Stomach (tissue), 19 donors: ENCODE measurements at places on chromosomes 2 and 18. TPM values are rescaled to one million over a fixed set of nuclear protein-coding genes. Genes with fewer than 3 reads are reported as not detected.

MAP4K4 gene
- 15.6 TPM for total RNA-seq

ITM2C gene
- total RNA-seq: 53.5 TPM

RGPD6 gene
- total RNA-seq: 39.1 TPM

ACOXL gene
- not detected for total RNA-seq

AGXT gene
- not detected for total RNA-seq

MC2R gene
- not detected for total RNA-seq

DNA sequence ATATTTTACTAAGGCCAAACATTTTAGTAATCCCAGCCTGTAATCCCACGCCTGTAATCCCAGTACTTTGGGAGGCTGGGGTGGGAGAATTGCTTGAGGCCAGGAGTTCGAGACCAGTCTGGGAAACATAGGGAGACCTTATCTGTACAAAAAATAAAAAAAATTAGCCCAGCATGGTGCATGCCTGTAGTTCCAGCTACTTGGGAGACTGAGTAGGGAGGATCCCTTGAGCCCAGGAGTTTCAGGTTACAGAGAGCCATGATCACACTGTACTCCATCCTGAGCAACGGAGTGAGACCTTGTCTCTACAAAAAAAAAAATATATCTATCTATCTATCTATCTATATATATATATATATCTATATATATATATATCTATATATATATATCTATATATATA lies 19.1 kb downstream of the KLHL23 start:
- DNase-seq: no peak
- H3K36me3 ChIP-seq: no peaks in the 10 kb centered on the region
- no peak overlapping the region for H3K4me3 ChIP-seq
- H3K4me1 ChIP-seq: no peaks in the 10 kb centered on the region
- no peaks in the 10 kb centered on the region for H3K27me3 ChIP-seq
- no peak overlapping the region for H3K27ac ChIP-seq

DNA sequence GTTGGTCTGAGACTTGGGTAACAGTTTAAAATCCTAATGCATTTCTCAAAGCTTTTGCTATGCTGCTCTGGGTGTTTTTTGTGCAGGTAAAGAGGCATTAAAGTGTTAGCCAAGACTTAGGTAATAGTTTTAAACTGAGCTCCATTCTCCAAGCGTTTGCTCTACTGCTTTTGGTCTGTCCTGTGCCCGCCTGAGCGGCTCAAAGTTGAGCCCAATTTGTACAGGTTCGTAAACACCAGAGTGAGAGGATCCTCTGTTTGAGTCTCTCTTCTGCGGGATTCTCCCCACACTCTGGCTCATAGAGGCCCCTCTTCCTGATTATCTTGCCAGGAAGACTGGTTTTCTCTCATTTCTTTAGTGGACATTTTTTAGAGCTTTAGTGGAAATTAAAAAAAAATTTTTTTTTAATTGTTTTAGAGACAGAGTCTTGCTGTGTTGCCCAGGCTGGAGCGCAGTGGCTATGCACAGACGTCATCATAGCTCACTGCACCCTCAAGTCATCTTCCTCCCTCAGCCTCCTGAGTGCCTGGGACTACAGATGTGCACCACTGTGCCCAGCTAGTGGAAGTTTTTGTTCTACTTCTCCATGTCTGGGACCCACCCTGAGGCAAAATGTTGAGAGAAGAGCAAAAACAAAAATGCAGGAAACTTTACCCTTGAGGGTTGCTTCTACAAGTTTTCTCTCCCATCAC lies 16.6 kb downstream of the CCDC138 start:
- H3K27me3 ChIP-seq: no peaks in the 10 kb centered on the region
- no peak overlapping the region for H3K4me3 ChIP-seq
- no peak for DNase-seq
- no peak overlapping the region for H3K27ac ChIP-seq

GRCh38 chr18:46068763-46069162 lies 3.3 kb downstream of the PSTPIP2 start:
- peaks cover 41% of the 10 kb centered on the region for H3K4me1 ChIP-seq
- no peaks in the 10 kb centered on the region for H3K27me3 ChIP-seq
- H3K27ac ChIP-seq: no peak overlapping the region
- no peak for DNase-seq
- no peak overlapping the region for H3K4me3 ChIP-seq

DNA sequence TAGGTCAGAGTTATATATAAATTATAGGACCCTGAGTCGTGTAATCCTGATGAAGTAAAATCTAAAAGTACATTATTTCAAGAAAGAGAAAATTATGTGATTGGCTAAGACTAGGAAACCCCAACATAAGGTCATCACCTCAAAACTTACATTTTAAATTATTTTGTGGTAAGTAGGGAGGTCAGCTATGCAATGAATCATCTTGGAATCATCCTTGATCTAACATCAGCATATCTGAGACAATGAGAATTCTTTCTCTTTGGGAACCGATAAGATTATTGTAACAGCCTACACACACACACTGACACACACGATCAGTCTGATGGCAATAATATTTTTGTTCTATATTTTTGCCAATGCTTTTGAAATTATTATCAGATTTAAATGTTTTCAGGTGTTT lies 904.8 kb upstream of the CHAC2 start:
- no peak overlapping the region for H3K4me3 ChIP-seq
- no peaks in the 10 kb centered on the region for H3K4me1 ChIP-seq
- DNase-seq: no peak

- H3K4me1 ChIP-seq: no peaks in the 10 kb centered on the region
- H3K36me3 ChIP-seq: no peaks in the 10 kb centered on the region
- no peaks in the 10 kb centered on the region for H3K27me3 ChIP-seq
- no peak for DNase-seq
- H3K27ac ChIP-seq: no peak overlapping the region
- no peak overlapping the region for H3K4me3 ChIP-seq
Observed at GRCh38 chr2:64295326-64296139, 151.3 kb upstream of the PELI1 start.

GRCh38 chr18:44732599-44732998 lies 51.9 kb downstream of the SETBP1 start:
- H3K36me3 ChIP-seq: no peaks in the 10 kb centered on the region
- no peak overlapping the region for H3K4me3 ChIP-seq
- peaks cover 61% of the 10 kb centered on the region for H3K4me1 ChIP-seq
- no peaks in the 10 kb centered on the region for H3K27me3 ChIP-seq
- H3K27ac ChIP-seq: no peak overlapping the region

- H3K36me3 ChIP-seq: peaks cover 8% of the 10 kb centered on the region
- no peaks in the 10 kb centered on the region for H3K27me3 ChIP-seq
- no peak overlapping the region for H3K4me3 ChIP-seq
- H3K27ac ChIP-seq: no peak overlapping the region
- no peaks in the 10 kb centered on the region for H3K4me1 ChIP-seq
Observed at GRCh38 chr18:56747857-56748256, 96.7 kb downstream of the WDR7 start.

DNA sequence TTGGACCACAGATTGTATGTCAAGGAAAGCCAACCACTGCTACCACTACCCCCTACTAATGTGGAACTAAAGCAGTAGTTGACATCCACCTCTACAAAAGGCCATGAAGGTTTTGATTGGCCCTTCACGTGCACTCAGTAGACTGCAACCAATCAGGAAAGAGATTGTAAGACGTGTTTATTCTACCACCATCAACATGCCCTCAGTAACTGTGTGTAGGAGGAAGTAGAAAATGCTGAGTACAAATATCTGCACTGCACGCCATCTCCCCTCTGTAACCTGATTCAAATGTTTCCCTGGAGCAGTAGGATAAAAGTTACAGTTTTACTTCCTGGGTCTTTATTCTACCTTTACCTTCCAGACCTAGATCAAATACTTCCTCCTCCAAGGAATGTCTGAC lies 2.9 kb upstream of the CASP10 start:
- peak overlapping the region; percentile 78 for H3K27ac ChIP-seq
- H3K4me3 ChIP-seq: no peak overlapping the region
- peak; percentile 64 for DNase-seq

DNA sequence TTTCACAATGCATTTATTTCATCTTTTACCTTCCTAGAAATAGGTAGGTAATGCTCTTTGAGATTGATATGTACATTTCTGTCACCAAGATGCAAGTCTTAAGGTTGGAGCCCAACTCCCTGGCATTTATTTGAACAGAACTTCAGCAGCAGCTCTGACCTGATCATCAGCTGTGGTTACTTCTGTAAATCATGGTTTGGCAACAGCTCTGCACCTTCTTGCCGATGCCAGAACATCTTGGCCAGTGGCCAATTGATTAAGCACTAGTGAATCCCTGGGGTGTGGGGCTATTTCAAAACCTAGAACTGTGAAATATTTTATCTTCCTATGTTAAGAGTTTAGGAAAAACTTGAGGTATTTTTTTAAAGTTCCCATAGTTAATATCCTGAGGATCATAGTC lies 124.8 kb upstream of the NYAP2 start:
- H3K27ac ChIP-seq: no peak overlapping the region
- H3K4me1 ChIP-seq: no peaks in the 10 kb centered on the region
- no peak for DNase-seq
- H3K4me3 ChIP-seq: no peak overlapping the region

DNA sequence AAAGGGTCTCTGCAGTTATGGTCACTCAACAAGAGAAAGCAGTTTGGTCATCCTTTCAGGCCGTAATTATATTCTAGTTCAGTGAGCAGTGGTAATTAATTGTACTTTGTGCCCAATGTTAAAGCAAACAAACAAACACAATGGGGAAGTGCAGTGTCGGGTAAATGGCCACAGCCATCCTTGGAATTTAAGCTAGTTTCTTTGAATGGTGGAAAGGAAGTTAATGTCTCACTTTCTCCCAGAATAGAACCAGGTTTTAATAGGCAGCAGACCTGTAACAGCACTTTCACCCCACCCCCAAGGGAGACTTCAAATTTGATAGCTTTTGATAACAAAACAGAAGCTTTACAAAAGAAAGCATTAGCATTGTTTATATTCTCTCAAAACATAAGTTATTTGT lies 20.0 kb upstream of the ITGAV start:
- no peak overlapping the region for H3K4me3 ChIP-seq
- H3K36me3 ChIP-seq: no peaks in the 10 kb centered on the region
- no peak overlapping the region for H3K27ac ChIP-seq
- peaks cover 7% of the 10 kb centered on the region for H3K4me1 ChIP-seq
- no peak for DNase-seq
- no peaks in the 10 kb centered on the region for H3K27me3 ChIP-seq

DNA sequence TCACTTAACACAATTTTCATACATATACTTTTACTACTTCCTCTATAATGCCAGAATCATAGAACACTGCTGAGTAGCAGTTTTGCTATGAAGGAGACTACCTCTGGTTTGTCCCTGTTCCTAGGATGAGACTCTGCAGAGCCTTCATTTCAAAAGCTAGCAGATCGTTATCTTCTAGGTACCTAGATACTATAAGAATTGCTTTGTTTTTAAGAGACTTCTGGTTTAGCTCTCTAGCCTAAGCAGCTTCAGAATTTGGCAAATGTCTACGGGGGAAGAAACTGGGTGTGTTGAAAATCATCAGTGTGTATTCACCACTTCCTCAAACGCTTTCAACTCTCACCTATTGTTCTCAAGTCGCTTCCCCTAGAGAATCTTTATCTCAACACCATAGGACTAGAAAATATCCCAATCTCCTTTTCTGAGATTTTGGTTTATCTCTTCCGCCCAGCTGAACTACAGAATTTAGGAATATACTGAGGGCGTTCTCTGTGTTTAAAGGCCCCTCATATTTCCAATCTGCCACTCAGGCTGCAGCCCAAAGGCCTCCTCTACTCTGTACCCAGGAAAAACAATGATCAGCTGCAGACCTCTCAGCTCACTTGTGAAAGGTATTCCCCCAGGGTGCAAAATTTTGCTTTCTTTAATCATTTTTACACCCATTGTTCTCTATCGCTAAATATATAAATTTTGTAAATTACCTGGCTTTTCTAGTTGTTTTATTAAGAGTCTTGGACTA lies 28.7 kb downstream of the SMAD2 start:
- no peak overlapping the region for H3K4me3 ChIP-seq
- H3K36me3 ChIP-seq: no peaks in the 10 kb centered on the region
- H3K27ac ChIP-seq: no peak overlapping the region
- H3K4me1 ChIP-seq: peaks cover 12% of the 10 kb centered on the region
- peak; percentile 35 for DNase-seq

DNA sequence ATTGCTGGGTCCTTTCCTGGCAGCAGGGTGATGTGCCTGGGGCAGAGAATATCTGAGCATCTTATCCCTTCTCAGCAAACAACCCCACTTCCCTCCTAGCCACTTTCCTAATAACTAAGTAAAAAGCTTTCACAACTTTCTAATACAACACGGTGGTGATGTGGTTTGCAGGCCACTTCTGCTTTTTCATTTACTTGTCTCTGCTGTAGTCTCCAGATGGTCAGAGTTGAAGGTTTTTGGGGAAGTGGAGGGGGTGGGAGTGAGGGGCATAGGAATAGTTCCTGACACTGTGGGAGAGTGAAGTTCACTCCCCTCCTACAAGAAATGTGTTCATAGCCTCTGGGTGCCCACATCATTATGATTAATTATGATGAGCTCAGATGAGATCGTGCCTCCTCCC lies 11.6 kb downstream of the OXER1 start:
- H3K36me3 ChIP-seq: peaks cover 65% of the 10 kb centered on the region
- no peaks in the 10 kb centered on the region for H3K27me3 ChIP-seq
- no peak overlapping the region for H3K27ac ChIP-seq
- H3K4me3 ChIP-seq: no peak overlapping the region
- H3K4me1 ChIP-seq: peaks cover 4% of the 10 kb centered on the region

GRCh38 chr2:190334479-190335224 lies 8.7 kb upstream of the INPP1 start:
- H3K27me3 ChIP-seq: no peaks in the 10 kb centered on the region
- H3K27ac ChIP-seq: no peak overlapping the region
- H3K36me3 ChIP-seq: no peaks in the 10 kb centered on the region
- DNase-seq: no peak
- no peaks in the 10 kb centered on the region for H3K4me1 ChIP-seq

- no peak overlapping the region for H3K27ac ChIP-seq
- no peaks in the 10 kb centered on the region for H3K36me3 ChIP-seq
- no peaks in the 10 kb centered on the region for H3K4me1 ChIP-seq
- no peak for DNase-seq
Observed at GRCh38 chr2:104574367-104574766, 279.5 kb upstream of the POU3F3 start.

DNA sequence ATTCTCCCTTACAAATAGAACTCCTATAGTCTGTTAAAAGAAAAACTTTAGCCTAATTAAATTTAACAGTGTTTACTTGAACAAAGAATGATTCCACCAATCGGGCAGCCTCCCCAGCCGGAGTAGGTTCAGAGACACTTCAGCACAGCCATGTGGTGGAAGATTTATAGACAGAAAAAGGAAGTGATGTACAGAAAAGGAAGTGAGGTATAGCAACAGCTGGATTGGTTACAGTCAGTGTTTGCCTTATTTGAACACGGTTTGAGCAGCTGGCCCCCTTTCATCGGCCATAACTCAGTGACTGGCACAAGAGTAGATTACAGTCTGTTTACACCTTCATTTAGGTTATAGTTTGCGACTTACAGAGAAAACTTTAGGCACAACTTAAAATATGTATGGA lies 2.1 kb upstream of the SKA1 start:
- H3K4me1 ChIP-seq: peaks cover 9% of the 10 kb centered on the region
- no peaks in the 10 kb centered on the region for H3K36me3 ChIP-seq
- DNase-seq: peak; percentile 12
- no peak overlapping the region for H3K27ac ChIP-seq
- no peak overlapping the region for H3K4me3 ChIP-seq
- H3K27me3 ChIP-seq: no peaks in the 10 kb centered on the region

GRCh38 chr2:206260188-206261012 lies 14.1 kb upstream of the ZDBF2 start:
- H3K27ac ChIP-seq: no peak overlapping the region
- H3K4me1 ChIP-seq: peaks cover 4% of the 10 kb centered on the region
- DNase-seq: no peak
- no peaks in the 10 kb centered on the region for H3K36me3 ChIP-seq

GRCh38 chr2:223363085-223363484 lies 239.1 kb downstream of the SCG2 start:
- H3K4me1 ChIP-seq: no peaks in the 10 kb centered on the region
- H3K27ac ChIP-seq: no peak overlapping the region
- H3K36me3 ChIP-seq: no peaks in the 10 kb centered on the region
- DNase-seq: peak; percentile 11
- H3K27me3 ChIP-seq: no peaks in the 10 kb centered on the region
